Sigmoid colon (tissue), 7 donors: ENCODE measurements at places on chromosomes 12 and 14. TPM values are rescaled to one million over a fixed set of nuclear protein-coding genes. Genes with fewer than 3 reads are reported as not detected.

DNA sequence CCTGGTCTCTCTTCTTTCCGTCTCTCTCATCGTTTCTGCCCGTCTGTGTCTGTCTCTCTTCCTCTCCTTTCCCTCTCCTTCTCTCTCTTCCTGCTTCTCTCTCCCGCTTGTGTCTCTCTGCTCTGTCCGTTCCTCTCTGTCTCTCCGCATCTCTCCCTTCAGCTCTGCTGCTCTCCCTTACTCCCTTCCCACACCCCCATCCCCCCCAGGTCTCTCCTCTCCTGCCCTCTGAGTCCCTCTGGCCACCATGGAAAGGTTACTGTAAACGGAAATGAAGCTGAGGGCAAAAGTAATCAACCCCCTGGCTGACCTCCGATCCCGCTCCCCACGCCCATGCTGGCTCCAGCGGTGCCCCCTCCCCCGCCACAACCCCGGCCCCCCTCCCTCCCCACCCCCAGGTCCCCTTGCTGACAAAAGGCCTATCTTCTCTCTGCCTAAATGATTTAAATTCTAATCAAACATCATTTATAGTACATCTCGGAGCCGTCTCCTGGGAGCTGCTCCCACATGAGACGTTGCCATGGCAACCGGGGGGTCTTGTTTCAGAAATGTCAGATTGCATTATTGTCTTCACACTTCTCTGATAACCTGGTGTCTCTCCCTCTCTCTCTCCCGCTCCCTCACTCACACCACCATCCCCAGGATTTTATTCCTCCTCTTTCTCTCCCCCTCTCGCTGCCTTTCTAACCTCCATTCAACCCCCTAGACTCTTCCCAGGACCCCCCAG is 203.8 kb downstream of the RBM19 start:
- H3K4me1 ChIP-seq: no peaks in the 10 kb centered on the region
- no peak for DNase-seq
- H3K36me3 ChIP-seq: no peaks in the 10 kb centered on the region

- H3K4me1 ChIP-seq: no peaks in the 10 kb centered on the region
- no peaks in the 10 kb centered on the region for H3K36me3 ChIP-seq
- no peak overlapping the region for H3K27ac ChIP-seq
- DNase-seq: no peak
- H3K4me3 ChIP-seq: no peak overlapping the region
These were observed 205.0 kb downstream of the SUDS3 start for GRCh38 chr12:118581371-118581770.

- no peak overlapping the region for H3K27ac ChIP-seq
- no peaks in the 10 kb centered on the region for H3K4me1 ChIP-seq
- H3K4me3 ChIP-seq: no peak overlapping the region
These were observed 33.2 kb downstream of the HECTD1 start for GRCh38 chr14:31174433-31174832.

- no peak for DNase-seq
- no peaks in the 10 kb centered on the region for H3K27me3 ChIP-seq
- H3K4me1 ChIP-seq: no peaks in the 10 kb centered on the region
- no peaks in the 10 kb centered on the region for H3K36me3 ChIP-seq
- H3K27ac ChIP-seq: peak overlapping the region; percentile 56
These were observed 12.8 kb downstream of the LUM start for GRCh38 chr12:91098461-91098860.

DNA sequence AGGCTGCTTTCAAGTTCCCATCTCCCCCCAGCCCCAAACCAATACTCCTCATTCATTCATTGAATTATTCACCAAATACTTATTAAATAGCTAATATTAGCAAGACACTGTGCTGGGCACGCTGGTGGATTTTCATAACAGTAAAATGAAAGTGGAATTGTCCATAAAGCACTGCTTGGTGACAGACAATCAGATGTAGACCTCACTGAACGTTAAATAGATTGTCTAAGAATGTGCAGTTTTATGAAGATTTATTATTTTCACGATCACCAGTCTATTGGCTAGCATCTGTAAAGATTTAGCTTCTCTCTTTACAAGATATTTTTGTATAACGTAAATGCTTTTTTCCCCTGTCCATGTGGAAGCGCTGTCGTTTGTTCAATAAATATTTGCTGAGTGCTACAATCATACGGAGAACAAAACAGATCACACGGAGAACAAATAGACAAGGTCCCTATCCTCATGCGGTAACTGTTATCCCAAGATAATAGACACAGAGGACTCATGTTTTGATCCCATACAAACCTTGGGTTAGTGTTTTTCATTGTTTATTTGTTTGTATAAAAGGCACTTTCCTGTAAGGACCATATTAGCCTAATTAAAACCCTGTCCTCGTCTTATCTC is 397.6 kb downstream of the BCAT1 start:
- H3K36me3 ChIP-seq: no peaks in the 10 kb centered on the region
- H3K4me1 ChIP-seq: no peaks in the 10 kb centered on the region
- no peaks in the 10 kb centered on the region for H3K27me3 ChIP-seq
- H3K27ac ChIP-seq: no peak overlapping the region
- no peak for DNase-seq
- no peak overlapping the region for H3K4me3 ChIP-seq

GRCh38 chr14:57725399-57726077 is 140.4 kb downstream of the SLC35F4 start:
- no peak overlapping the region for H3K27ac ChIP-seq
- H3K4me1 ChIP-seq: no peaks in the 10 kb centered on the region
- no peak overlapping the region for H3K4me3 ChIP-seq
- DNase-seq: no peak
- no peaks in the 10 kb centered on the region for H3K27me3 ChIP-seq
- no peaks in the 10 kb centered on the region for H3K36me3 ChIP-seq

DNA sequence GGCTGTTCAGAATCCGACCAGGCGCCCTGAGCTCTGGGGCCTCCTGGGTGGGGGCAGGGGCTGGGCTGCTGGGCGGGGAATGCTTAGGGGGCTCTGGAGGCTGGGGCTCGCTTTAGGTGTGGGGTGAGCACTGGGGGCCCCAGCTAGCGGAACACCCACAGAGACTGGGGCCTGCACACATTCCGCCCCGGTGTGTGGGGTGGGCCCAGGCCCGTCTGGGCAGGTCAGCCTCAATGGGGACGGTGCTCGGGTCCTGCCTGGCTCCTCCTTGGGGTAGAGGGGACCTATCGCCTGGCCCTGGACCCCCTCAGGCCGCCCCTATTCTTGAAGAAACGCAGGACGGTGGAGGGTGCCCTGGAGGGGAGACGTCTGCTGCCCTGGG is 364.8 kb downstream of the TMEM121 start:
- no peak overlapping the region for H3K4me3 ChIP-seq
- DNase-seq: peak; percentile 56
- no peaks in the 10 kb centered on the region for H3K27me3 ChIP-seq
- no peaks in the 10 kb centered on the region for H3K36me3 ChIP-seq
- H3K4me1 ChIP-seq: no peaks in the 10 kb centered on the region

- no peak overlapping the region for H3K27ac ChIP-seq
- no peak overlapping the region for H3K4me3 ChIP-seq
- DNase-seq: no peak
- H3K27me3 ChIP-seq: peaks cover 7% of the 10 kb centered on the region
- peaks cover 6% of the 10 kb centered on the region for H3K4me1 ChIP-seq
These were observed 231.2 kb downstream of the VRK1 start for GRCh38 chr14:97028382-97028781.

PRIMA1 gene
- 13.2 TPM for total RNA-seq

- no peak overlapping the region for H3K4me3 ChIP-seq
- no peak overlapping the region for H3K27ac ChIP-seq
- H3K27me3 ChIP-seq: peaks cover 79% of the 10 kb centered on the region
- peaks cover 42% of the 10 kb centered on the region for H3K4me1 ChIP-seq
- DNase-seq: no peak
- H3K36me3 ChIP-seq: no peaks in the 10 kb centered on the region
These were observed 1.7 kb downstream of the WNT1 start for GRCh38 chr12:48979602-48980388.

SLC2A3 gene
- 31.0 TPM for total RNA-seq

DNA sequence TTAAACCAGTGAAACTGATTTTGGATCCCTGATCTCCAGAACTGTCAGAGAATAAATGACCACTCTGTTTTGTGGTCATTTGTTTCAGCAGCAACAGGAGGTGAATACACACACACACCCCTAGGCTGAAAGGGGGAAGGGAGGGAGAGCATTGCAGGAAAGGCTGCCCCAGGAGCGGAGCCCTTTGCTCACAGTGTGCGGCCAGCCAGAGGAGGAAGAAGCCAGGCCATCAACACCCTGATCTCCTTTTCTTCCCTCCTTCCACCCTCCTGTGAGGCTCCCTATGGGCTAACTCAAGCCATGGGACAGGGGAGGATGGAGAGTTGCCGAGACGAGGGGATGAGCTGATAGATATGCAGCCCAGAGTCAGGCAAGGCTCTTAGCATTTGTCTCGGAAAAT is 211.9 kb downstream of the TBX5 start:
- DNase-seq: no peak
- no peaks in the 10 kb centered on the region for H3K27me3 ChIP-seq
- H3K27ac ChIP-seq: no peak overlapping the region
- no peaks in the 10 kb centered on the region for H3K36me3 ChIP-seq
- no peak overlapping the region for H3K4me3 ChIP-seq
